Brain (organoid and tissue), 16 donors: ENCODE measurements at places on chromosomes 6 and 20.

DNA sequence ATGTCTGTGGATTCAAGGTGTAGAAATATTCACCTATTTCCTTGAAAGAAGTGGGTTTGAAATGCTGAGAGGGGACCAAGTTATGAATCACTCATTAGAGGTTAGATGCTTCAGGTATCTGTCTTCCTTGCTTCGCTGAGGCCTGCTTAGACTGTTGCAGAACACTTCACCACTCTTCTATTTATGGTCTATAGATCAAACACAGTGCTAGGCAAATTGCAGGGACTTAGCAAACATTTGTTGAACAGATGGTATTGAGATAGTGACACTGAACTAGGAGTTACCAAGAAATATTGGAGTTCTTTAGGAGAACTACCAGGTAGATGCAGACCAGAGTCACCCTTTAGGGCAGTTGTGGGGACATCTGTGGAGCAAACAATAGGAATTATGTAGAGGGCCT, 123.8 kb downstream of the RFPL4B start:
- no peak for DNase-seq

GRCh38 chr6:46357591-46357990, 133.7 kb downstream of the RCAN2 start:
- DNase-seq, result no peak

DNA sequence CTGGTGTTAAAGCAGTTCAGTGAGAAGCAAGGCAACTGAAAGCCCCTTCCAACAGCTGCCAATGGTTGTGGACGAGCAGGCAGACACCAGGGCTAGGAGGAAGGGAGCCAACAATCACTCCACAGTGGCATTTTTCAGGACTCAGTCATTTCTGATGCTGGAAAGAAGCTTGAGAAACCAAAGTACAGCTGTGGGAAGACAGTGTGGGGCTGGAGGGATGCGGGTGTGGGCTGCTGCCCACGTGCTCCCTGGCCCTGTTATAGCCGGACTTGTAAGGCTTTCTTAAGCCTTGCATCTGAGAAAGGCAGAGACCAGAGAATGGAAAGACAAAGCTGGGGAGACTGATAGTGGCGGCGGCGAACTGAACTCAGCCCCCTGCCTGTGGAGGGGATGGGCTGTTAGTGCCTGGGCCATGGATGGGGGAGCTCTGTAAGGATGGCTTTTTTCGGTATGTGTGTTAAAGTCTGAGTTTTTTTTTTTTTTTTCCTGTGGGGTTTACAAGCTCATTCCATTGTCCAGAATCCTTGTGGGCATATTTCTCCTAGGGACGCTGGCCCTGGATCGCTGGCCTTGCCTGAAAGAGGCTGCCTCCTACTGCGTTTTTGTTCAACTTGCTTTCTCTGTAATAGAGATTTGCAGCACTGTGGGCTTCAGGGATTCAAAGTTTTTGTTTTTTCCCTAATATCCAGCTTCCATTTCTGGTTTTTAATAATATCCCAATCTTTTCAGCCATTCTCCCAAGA, 91.7 kb downstream of the GJA10 start:
- DNase-seq, result peak; percentile 40

DNA sequence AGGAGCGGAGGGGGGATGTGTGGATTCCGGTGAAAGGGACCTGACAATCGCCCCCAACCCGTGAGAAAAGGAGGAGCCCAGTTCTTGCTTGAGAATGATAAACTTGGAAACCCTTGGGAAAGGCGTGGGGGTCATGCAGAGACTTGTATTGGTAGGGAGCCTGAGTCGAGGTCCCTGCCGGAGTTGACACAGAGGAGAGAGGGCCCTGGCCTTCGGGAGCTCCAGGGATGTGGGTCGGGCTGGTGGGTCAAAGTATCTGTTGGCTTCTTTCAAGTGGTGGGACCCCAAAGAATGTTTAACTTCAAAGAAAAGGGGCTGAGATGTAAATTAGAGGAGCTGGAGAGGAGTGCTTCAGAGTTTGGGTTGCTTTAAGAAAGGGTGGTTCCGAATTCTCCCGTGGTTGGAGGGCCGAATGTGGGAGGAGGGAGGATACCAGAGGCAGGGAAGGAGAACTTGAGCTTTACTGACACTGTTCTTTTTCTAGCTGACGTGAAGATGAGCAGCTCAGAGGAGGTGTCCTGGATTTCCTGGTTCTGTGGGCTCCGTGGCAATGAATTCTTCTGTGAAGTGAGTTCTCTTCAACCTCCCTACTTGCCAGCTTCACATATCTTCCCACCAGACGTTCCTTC, 571 bp downstream of the CSNK2B start:
- DNase-seq, result no peak

- DNase-seq, result no peak
Measured at GRCh38 chr6:157264701-157265100, 58.6 kb downstream of the TMEM242 start.

DNA sequence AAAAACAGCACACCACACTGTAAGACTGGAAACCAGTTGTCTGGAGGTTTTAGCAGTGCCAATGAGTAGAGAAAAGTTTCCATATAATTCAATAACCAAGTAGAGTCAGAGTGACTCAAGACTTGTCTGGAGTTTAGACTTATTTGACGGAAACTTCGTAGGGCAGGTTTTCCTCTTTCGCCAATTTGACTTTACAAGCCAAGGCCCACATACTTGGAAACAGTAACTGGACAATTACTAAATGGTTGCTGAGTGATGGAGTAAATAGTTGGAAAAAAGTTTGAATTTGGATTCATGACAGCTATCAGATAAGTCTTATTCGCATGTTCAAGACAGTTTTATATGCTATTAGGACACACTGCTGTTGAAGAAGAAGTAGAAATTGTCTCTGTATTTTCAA, 48.1 kb upstream of the CTAGE9 start:
- no peak for DNase-seq

- no peak for DNase-seq
Measured at GRCh38 chr6:149046822-149047246, 270.7 kb upstream of the TAB2 start.

DNA sequence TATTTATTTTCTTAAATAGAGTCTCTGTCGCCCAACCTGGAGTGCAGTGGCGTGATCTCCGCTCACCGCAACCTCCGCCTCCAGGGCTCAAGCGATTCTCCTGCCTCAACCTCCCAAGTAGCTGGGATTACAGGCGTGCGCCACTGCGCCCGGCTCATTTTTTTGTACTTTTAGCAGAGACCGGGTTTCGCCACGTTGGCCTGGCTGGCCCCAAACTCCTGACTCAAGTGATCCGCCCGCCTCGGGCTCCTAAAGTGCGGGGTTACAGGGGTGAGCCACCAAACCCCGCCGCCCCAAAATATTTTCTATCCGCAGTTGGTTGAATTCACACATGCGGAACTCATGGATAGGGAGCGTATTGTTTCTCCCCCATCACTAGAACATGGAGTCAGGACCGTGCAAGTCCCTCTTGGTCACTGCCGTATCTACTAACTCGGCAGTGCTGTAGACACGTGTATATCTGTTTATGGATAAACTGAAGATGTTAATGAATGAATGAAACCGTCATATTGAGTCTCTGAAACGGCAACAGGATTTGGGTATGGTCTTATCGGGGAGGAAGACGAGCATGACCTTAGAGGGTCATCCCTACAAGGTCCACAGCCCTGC, 904 bp downstream of the MKKS start:
- no peak for DNase-seq

DNA sequence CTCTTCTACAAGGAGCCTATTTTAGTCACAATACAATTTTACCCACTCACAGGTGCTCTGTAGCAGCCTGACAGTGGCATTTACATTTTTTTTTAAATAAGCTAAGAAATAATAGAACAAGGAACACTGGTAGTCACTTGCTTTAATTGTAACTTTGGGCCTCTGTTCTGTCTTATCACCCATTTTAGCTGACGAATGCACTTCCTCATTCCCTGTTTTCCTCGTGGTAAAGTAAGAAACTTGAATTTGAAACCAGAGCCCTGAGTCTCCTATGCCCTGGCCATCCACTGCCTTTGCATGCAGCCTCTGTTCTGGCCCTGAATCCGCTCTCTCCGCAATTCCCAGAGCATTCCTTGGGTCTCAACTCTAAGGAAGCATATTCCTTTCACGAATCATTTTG, 550.6 kb downstream of the PTPRT start:
- DNase-seq, result no peak

GRCh38 chr6:156850353-156850752, 73.2 kb downstream of the ARID1B start:
- DNase-seq, result no peak

DNA sequence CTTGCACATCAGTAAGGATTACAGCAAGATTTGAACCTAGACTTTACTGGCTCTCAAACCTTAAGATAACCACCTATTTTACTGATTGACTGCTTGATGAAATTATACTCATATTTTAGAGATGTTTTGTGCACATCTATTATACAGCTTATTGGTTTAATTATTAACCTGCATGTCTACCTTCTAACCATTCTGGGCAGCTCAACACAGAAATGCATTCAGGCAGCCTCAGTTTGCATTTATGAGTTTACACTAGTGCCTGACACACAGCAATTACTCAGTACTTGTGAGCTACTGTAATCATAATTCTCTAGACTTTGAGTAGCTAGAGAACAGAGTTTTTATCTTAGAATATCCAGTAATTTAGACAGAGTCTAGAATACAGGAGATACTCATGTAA, 273.9 kb upstream of the THEMIS start:
- DNase-seq, result no peak

GRCh38 chr20:13786143-13786828, 1.5 kb downstream of the NDUFAF5 start:
- no peak for DNase-seq
